ENCODE measurements at places on chromosomes 2 and 18.

DNA sequence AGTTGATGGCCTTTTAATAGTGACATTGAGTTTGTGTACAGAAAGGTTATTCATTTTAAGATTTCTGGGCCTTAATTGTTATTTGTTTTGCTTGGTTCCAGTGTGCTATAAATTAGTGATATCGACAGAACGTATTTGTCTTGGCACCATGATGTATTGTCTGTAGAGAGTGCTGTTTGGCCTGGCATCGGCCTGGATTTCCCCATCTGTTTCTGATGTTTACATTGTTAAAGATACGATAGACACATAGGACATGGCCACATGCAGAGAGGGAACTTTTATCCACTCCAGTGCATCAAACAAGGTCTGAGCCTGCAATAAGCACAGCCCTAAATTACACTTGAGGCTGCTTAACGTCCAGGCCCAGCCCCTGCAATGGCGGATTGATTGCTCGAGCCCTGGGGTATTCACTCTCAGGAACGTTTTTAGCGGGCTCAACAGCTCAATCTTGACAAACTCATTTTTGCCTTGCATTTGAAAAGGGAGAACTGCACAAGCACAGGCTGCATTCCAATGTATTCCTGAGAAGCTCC, 144.7 kb downstream of the SLC4A3 start:
- DNase-seq = no peak

GRCh38 chr18:25587545-25587944, 235.6 kb upstream of the ZNF521 start:
- no peak for DNase-seq

DNA sequence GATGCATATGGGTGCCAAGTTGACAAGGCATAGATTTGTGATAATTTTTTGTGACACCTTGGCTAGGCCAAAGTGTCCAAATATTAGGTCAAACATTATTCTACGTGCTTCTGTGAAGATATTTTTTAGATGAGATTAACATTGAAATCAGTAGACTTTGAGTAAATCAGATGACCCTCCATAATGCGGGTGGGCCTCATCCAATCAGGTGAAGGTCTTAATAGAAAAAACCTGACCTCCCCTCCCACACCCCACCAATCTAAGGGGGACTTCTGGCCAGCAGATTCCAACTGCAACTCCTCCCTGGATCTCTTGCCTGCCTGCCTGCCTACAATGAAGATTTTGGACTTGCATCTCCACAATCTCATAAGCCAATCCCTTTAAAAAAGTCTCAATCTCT, 118.8 kb upstream of the LMAN1 start:
- no peak for DNase-seq

- no peak for DNase-seq
Observed at GRCh38 chr2:30912056-30912455, 104.8 kb upstream of the CAPN13 start.

- DNase-seq = no peak
Observed at GRCh38 chr2:56099963-56100362, 83.8 kb upstream of the CCDC85A start.

- no peak for DNase-seq
Observed at GRCh38 chr2:129781749-129782632, 197.5 kb upstream of the RAB6C start.

DNA sequence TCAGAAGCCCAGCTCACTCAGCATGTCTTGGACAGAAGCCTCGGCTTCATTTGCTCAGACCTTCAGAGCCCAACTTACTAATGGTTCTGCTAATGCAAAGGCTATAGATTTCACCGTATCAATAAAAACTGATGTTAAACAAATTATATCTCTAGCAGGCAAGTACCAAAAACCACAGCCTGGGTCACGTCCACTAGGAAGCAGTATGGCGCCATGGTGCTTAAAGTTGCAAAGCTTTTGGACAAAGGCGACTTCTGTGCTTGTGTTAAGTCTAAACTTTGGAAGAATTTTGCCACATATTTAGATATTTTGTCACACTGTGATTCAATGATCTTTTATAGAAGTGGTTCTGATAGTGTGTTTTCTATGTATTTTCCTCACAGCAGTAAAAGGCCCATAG, 276.8 kb upstream of the PARD3B start:
- DNase-seq = no peak

Data from fibroblast of skin of right biceps (primary cell).